Cardiac muscle cell (in vitro differentiated cells and primary cell): ENCODE measurements at places on chromosomes 13 and 19. TPM values are rescaled to one million over a fixed set of nuclear protein-coding genes. Genes with fewer than 3 reads are reported as not detected.
A peak's percentile ranks its signal among the peaks of the same experiment; 100 is the strongest.

CYP2S1 gene
- total RNA-seq: 1.7 and 1.8 TPM in 2 replicates

TUBA3C gene
- not detected in 2 replicates for total RNA-seq

TBC1D17 gene
- 25.4 and 26.8 TPM in 2 replicates for total RNA-seq

- DNase-seq: no peak
These were observed 153.2 kb upstream of the SPACA7 start for GRCh38 chr13:112222971-112223370.

DNA sequence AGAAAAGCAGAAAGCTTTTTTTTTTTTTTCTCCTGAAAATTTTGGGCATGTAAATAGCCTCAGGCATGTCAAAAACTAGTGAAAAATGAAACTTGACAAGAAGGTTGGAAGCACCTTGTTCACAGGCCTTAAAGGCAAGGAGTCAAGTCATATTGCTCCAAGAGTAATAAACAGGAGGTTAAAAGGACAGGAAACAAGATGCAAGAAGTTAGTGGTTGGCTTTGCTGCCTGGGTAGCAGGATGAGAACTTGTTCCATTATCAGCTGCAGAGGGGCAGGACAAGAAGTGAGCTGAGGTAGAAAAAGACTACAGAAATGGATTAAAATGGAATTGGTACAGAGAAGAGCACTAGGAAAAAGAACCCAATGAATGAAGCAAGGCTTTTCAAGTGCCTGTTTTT, 242.6 kb downstream of the DCT start:
- peak; percentile 20 for DNase-seq

DNA sequence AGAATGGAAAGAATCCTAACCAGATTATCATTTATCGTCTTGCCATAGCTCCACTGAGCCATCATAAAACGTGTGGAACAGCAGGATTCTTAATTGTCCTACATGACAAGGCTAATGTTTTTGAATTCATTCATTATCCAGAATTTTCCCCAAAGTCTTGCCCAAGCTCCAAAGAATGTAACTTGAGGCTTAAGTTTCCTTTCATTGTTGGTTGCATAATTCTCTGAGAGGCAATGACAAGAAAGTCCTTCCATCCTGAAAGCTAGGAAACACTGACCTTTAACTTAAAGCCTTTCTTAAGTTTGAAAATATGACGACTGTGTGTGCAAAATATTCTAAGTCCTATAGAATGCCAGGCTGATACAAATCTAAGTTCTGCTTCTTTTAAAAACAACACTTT, 546.1 kb downstream of the SUCLA2 start:
- DNase-seq: no peak

DNA sequence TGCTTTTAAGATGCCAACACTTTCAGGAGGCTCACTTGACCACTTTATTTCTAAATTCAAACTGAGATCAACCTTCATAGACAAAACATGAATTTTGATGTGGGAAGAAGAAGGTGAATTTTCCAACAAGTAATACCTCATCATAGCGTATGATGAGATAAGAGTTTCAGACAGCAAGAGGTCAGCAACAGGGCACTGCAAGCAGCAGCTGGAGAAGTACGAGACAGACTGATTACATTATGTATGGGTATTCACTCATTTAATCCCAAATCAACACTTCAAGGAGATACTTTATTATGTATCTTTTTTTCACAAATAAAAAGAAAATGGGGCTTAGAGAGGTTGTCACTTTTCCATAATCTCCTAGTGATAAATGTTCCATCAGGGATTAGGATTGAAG, 389.8 kb downstream of the TBC1D4 start:
- DNase-seq: no peak

DNA sequence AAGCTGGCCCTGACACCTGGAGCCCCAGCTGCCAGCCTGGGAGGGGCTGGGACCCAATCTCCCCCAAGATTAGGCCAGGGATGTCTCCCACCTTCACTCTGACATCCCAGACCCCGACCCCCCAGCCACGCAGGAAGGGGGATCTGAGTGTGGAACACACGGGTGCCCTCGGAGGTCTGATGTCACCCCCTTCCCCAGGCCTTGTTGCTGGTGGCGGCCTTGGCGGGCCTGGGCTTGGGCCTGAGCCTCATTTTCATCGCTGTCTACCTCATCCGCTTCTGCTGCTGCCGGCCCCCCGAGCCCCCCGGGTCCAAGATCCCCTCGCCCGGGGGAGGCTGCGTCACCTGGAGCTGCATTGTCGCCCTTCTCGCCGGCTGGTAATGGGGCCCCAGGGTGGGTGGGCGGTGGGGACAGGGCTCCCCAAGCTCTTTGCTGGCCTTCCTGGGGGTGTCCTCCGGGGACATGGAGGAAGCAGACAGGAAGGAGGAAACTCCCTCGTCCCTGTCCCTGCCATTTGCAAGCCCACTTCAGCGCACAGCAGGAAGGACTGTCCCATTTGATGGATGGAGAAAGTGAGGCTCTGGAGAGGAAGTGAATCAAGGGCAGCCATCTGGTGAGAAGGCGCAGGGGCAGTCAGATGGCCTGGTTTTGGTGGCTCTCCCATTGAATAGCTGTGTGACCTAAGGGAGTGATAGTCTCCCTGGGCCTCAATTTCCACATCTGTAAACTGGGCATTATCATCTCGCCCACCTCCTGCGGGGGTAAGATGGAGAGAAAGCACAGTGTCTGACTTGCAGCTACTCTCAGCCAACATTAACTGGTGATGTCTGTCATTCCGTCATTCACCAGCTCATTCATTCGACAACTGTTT, 3.9 kb downstream of the TTYH1 start:
- DNase-seq: no peak

GRCh38 chr13:74646091-74646490, 511.9 kb upstream of the KLF12 start:
- DNase-seq: no peak

DNA sequence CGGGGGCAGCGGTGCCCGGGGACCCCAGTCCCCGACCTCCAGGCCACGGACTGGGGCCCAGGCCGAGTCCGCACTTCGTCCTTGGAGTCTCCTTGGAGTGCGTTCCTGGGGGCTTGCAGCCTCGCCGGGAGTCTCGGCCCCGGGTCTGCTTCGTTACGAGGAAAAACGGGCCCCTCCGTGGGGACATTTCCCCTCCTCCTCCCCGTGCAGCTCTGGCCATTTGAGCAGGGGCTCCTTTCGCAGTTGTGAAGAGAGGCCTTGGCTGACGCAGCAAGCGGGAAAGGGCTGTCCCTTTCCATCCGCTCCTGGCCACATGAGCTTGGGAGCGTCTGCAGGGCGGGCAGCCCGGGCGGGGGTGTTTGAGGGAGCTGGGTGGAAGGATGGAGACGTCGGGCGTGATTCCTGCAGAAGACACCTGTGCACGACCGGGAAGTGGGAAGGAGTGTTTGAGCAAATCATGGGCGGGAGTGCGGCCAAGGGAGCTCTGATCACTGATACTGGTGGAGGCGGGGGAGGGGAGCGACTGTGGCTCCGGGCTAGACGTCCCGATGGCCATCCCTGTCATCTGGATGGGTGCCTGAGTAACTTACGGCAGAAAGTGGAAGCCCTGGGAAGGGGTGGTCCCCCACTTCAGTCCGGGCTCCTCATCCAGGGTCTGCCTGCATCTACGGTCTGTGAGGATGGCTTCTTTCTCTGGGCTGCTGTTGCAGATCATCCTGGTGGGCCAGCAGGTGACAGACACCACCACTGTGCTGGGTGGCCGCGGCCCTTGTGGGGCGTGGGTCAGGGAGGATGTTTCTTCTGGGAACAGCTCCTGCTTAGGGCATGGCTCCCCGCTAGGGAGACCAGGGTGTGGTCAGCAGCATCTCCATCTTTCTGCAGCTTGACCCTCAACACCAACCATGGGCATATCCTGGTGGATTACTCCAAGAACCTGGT, 736 bp downstream of the GPI start:
- peak; percentile 47 for DNase-seq

GRCh38 chr19:19270749-19271571, 2.1 kb downstream of the TM6SF2 start:
- DNase-seq: no peak

DNA sequence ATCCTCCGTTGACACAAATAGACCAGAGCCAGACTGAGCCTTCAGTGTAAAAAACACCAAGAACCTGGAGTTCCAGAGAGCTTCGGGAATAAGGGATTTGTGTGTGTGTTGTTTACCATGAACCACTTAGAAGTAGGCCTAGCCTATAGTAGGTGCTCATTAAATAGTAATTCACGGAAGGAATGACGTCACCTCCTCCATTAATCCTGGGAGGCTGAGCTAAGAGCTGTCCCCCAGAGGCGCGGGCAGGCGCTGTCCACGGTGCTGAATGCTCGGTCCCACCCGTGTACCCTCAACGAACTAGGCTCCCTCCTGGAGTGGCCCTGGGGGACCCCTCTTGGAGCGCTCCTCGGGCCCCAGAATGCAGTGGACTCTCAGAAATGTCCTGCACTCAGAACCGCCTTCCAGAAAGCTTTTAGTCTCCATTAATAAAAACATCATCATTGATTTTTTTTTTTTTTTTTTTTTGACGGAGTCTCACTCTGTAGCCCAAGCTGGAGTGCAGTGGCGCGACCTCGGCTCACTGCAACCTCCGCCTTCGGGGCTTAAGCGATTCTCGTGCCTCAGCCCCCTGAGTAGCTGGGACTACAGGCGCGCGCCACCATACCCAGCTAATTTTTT, 6.5 kb downstream of the UNC13A start:
- peak; percentile 81 for DNase-seq

- DNase-seq: peak; percentile 22
These were observed 3.4 kb downstream of the PRR36 start for GRCh38 chr19:7870571-7871436.

- peak; percentile 61 for DNase-seq
These were observed 4.8 kb downstream of the B3GLCT start for GRCh38 chr13:31204592-31204991.

DNA sequence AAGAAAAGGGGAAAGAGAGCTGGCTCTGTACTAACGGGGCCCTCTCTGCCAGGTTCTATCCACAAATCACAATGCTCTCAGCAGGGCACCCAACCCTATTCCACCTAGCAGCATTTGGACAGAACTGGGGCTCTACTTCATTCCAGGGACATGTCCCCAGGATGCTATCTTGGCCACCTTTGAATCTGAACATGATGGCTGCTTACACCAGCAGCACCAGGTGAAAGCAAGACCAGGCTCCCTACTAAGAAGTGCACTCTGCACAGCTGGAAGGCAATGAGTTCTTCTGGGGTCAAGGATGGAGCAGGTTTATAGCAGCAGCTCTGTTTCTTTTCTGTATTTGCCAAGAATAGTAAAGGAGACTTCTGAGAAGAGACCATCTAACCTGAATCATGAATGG, 222.4 kb downstream of the DACH1 start:
- DNase-seq: no peak

DNA sequence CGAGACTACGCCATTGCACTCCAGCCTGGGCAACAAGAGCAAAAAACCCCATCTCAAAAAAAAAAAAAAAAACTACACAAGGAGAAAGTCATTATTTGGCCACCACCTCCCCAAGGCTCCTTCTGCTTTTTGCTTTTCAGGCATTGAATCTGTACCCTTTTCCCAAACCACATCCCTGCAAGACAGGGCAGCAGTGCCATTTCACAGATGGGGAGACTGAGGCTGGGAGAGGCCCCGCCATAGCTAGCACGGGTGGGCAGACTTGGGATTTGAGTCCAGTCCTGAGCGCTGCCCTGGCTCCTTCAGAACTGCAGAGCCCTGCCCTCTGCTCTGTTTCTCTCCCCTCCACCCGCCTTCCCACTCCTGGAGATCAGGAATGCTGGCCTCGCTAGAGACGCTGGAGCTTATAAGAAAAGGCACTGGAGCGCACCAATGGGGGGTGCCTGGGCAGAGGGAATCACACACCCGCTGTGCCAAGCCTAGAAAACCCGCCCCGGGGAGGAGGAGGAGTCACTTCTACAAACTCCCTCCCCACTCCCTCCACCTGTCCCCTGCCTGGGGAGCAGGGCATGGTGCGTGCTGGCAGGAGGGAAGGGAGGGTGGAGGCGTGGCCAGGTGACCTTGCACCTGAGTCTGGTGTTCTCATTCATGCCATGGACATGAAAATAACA, 17.6 kb downstream of the TJP3 start:
- DNase-seq: peak; percentile 20

GRCh38 chr19:33558856-33559255, 37.3 kb upstream of the PEPD start:
- no peak for DNase-seq

DNA sequence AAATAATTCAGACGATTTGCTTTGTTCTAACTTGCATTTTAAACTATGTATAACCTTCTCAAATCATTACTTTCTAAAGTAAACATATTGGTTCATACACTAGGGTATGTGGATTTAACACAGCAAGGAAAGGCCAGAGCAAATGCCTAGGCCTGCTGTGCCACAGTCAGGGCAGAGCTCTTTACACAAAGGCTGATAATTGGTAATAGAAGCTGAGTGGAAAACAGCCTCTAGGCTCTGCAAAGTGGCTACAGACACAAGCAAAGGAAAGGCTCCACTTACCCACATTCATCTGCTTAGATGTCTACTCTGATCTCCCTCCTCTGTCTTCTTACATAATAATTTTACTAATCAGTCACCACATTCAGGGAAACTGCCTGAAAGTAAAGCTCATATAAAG, 382.9 kb downstream of the OLFM4 start:
- DNase-seq: no peak

- DNase-seq: no peak
These were observed 54.7 kb downstream of the MBNL2 start for GRCh38 chr13:97276862-97277269.

DNA sequence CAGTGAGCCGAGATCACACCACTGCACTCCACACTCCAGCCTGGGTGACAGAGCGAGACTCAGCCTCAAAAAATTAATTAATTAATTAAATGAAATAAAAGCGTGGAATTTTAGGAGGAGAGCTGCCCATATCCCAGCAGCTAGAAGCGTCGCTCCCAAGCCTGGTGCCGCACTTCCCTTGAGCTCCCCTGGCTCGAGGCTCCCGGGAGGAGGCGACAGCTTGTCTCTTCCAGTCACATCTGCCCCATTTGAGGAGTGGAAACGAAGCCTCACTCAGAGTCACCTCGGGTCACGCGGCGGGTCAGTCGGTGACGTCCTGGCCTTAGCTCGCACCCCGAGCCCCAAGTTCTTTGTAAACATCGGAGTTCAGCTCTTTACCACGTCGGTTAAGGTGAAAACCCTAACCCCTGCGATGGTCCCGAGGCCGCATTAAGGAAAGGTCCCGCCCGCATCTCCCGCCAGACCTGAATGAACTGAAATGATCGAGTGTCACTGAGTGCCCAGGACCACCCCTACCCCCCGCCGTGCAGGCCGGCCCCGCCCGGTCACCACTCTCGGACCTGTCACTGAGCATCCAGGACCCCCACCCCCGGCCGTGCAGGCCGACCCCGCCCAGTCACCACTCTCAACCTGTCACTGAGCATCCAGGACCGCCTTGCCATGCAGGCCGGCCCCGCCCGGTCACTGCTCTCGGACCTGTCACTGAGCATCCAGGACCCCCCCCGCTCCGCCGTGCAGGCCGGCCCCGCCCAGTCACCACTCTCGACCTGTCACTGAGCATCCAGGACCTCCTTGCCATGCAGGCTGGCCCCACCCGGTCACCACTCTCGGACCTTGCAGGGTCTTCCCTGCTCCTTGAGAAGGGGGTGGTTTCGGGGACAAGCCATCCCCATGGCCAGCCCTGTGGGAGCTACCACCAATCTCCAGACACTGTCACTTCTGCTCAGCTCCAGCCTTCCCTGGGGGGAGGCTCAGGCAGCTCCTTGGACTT, 176.9 kb downstream of the KDM4B start:
- DNase-seq: no peak
